ENCODE measurements at places on chromosomes 5 and 9.

- DNase-seq: no peak
These were observed 470 bp upstream of the SLC22A5 start for GRCh38 chr5:132369007-132369473.

- DNase-seq: no peak
These were observed 125.8 kb downstream of the DTWD2 start for GRCh38 chr5:118862596-118862995.

GRCh38 chr5:149435015-149435376 is 55.9 kb upstream of the IL17B start:
- DNase-seq: no peak

GRCh38 chr5:150172145-150172544 is 5.6 kb downstream of the CDX1 start:
- DNase-seq: no peak

- no peak for DNase-seq
These were observed 613.6 kb upstream of the SEMA6A start for GRCh38 chr5:117188211-117188610.

GRCh38 chr5:105821800-105822199 is 1848.9 kb downstream of the EFNA5 start:
- no peak for DNase-seq

- DNase-seq: no peak
These were observed 369.5 kb downstream of the TMEM167A start for GRCh38 chr5:82707741-82708140.

DNA sequence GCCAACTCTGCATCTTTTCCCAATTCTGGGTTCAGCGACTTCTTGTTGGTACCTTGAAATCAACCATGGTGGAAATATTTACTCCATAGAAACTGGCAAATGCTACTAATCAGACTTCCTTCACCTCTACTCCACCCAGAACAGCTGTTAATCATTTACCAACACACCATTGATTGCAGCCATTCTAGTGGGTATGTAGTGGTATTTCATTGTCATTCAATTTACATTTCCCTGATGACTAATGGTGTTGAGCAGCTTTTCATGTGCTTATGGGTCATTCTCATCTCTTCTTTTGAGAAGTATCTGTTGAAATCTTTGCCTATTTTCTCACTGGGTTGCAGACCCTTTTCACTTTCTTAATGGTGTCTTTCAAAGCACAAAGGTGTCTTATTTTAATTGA is 122.4 kb upstream of the MSX2 start:
- DNase-seq: no peak

DNA sequence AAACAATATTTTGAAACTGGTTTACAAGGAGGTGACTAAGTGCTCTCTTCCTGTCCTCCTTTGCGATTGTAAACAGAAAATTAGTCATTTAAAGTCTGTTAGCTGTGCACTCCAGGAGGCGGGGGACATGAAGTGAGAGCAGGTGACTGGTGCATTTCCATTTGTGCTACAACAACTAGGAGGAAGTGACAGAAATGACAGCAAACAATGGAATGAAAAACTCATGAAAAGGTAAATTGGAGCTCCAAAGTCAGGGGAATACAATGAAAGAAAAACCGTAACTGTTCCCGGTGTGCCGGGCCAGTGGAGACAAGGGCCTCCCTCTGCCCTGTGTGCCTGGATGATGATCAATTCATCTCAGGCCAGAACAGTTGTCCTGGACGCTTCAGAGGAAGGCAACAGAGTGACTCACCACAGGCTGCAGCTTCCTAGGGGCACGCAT is 439.9 kb downstream of the GADD45G start:
- DNase-seq: peak; percentile 7

DNA sequence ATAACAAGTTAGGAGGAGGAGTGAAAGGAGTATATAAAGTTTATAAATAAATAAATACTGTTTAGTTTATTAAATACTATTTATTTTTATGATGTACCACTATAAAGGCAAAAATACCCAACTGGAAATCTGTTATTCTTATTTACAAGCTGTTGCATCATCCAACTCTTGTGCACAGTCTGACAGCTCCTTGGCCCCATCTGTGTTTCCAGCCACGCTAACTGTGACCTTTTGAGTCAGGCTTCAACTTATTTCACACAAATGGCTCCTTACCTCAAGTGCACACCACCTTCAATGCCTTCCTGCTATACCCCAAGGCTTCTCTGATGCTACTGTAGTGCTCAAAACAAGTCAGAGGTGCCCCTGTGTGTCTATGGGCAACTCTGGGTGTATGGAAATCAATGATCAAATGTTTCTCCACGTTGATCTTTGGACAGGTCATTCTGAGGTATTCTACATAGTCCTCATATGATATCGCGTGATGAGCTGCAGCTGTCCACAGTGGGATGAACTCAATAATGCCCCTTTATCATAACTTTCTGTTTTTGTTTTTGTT is 303.2 kb upstream of the GRAMD2B start:
- DNase-seq: no peak

- no peak for DNase-seq
These were observed 700.5 kb upstream of the CDH10 start for GRCh38 chr5:25345240-25345771.

DNA sequence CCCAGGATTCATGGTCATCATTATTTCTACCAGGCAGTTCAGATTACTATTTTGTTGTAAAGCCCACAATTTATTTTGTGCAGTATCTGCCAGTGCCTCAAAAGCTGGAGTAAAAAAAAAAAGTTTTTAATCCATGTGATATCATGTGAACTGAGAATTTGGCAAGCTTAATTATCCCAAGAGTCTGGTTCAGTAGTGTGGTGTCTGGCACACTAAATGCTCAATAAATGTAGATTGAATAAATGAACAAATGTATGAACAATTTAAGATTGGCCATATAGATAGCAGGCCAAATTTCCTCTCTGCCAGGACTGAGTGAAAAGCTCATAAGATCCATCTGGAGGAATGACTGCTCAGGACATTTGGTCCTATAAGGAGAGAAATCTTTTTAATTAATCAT is 533.0 kb downstream of the TLE1 start:
- no peak for DNase-seq

GRCh38 chr5:43839218-43839617 is 236.2 kb downstream of the NNT start:
- no peak for DNase-seq

GRCh38 chr9:16319646-16320045 is 550.8 kb downstream of the BNC2 start:
- no peak for DNase-seq

All from stimulated activated CD8-positive, alpha-beta memory T cell treated with anti-CD3 and anti-CD28 coated beads, Interleukin-7, amount 100 ng/mL, for 48 hours (primary cell).